ENCODE measurements at places on chromosomes 13 and 19.

DNA sequence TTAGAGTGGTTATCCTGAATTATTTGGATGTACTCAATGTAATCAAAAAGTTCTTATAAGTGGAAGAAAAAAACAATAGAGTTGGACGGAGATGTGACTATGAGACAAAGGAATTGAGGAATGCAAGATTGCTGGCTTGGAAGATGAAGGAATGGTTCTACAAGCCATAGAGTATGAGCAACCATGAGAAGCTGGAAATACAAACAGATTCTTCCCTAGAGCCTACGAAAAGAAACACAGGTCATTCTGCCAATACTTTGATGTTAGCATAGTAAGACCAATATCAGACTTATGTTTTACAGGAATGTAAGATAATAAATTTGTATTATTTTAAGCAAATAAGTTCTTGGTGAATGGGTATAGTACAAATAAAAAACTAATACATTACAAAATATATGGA lies 249.2 kb downstream of the DIAPH3 start:
- no peak for DNase-seq

DNA sequence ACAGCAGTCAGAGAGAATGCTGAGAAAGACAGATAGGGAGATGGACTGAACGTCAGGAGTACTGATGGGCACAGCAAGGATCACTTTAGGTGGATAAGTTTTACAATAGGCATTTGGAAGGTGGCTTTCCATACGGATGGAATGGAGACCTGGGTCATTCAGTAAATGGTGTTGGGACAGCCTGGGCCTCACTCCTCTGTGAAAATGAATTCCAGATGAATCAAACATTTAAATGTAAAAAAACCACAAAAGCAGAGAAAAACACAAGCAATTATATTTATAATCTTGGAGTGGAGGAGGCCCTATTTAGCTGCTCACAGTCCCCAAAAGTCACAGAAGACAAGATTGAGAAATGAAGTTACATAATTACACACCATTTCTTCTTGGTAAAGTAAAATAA lies 4.7 kb downstream of the IL17D start:
- no peak for DNase-seq

GRCh38 chr19:1671716-1672037 lies 19.3 kb upstream of the TCF3 start:
- no peak for DNase-seq

DNA sequence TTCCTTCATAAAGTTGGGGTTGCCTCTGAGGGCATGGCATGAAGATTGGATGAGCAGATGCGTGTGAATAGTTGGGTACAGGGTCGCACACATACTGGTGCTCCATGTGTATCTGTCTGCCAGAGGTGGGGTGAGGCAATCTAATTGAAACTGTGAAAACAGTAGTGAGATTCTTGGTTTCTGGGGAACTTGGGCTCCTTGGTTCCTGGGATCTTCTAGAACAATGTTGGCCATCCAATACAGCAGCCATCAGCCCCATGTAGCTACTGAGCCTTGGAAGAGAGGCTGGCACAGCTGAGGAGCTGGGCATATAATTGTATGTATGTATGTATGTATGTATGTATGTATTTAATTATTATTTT lies 616 bp downstream of the FCHO1 start:
- DNase-seq, result no peak

DNA sequence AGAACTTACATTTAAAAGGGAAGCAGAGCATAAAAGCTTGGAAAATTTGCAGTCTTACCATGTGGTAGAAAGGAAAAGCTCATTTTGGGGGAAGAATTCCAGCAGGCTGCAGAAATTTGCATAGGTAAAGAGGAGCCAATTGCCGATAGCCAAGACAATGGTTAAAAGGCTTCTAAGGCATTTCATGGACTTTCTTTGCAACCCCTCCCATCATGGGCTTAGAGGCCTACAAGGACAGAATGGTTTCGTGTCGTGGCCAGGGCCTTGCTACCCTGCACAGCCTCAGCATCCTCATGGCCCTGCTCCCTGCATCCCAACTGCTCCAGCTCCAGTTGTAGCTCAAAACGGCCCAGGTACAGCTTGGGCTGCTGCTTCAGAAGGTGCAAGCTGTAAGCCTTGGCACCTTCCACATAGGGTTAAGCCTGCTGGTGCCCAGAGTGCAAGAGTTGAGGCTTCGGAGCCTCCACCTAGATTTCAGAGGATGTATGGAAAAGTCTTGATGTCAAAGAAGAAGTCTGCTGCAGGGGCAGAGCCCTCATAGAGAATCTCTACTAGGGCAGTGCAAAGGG lies 420.3 kb downstream of the PCDH17 start:
- no peak for DNase-seq

GRCh38 chr13:21006141-21007005 lies 55.0 kb downstream of the LATS2 start:
- no peak for DNase-seq

GRCh38 chr19:30692879-30693503 lies 320.8 kb downstream of the ZNF536 start:
- no peak for DNase-seq

GRCh38 chr13:30172593-30173302 lies 134.6 kb downstream of the KATNAL1 start:
- DNase-seq, result no peak

- DNase-seq, result no peak
These were observed 55.6 kb upstream of the PEG3 start for GRCh38 chr19:56896095-56896494.

DNA sequence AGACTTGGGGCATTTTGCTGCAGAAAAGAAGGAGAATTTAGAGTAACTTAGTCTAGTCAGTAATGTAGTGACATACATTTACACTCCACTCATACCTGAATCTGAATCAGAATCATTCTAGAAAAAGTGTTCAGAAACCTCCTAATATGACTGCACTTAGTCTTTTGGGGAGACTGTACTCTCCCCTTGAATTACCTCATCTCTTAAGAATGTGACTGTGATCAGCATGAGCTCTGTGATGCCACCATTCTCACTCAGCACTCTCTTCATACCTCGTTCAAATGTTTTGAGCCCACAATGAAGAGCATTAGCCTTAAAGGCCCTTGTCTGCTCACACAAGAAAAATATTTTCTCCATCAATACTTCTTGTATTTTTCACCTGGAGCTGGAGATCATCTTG lies 229.4 kb downstream of the FGF14 start:
- DNase-seq, result no peak

DNA sequence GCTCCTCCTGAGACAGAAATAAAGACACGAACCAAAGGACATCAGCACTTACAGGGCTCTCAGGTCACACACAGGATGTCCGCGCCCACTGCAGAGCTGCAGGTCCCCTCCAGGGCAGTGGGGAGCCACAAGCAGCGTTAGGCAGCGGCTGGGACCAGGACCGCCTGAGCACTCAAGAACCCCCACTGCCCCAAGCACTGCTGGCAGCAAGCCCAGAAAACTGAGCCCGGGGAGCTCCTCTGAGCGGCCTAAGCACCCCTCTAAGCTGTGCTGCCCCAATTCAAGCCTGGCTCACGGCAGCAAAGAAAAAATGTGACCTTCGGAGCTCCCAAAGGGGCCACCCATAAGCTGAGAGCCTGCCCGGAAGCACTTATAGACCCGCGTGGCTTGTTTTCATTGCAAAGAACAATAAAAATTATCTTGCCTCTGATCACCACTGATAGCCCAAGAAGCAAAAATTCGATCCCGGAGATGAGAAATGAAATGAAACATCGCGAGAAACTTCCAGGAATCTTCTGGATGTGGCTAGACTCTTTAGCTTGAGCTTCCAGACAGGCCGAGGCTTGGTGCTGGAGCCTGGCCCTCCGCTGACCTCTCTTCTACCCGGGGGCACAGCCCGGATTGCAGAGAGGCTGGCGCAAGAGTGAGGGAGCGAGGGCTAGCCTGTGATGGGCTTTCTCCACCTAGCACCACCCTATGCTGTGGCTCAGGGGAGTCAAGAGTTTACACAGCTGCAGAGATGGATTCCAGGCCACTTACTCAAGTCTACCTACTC lies 6.3 kb downstream of the DPP9 start:
- peak; percentile 75 for DNase-seq

DNA sequence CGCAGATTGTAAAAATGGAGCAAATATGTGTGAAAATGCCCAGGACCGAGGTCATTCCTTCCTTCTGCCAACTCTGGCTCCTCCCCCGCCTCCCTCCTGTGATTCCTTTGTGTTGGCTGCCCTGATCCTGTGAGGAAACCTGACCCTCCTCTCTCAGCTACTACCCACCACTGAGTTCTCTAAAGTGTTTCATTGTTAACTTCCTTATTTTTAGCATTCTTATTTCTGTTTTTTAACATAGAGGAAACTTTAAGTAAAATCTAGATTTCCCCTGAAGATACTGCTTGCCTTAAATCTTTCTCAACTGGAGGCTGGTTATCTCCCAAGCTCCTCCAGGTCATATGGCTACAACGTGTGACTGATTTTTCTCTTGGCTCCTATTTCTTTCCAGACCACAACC lies 21.7 kb upstream of the FBXL3 start:
- DNase-seq, result no peak

DNA sequence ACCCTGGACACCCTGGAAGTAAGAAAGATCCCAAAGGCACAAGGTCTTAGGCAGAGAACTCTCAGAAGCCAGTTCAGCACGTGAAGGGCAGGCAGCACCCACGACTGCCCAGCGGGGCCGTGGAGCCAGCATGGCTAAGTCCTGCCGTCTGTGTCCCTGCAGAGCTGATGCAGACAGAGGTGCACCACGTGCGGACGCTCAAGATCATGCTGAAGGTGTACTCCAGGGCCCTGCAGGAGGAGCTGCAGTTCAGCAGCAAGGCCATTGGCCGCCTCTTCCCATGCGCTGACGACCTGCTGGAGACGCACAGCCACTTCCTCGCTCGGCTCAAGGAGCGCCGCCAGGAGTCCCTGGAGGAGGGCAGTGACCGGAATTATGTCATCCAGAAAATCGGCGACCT lies 44.8 kb downstream of the PEX11G start:
- DNase-seq, result no peak

GRCh38 chr19:46715975-46716671 lies 791 bp downstream of the PRKD2 start:
- DNase-seq, result no peak

GRCh38 chr13:102369302-102369701 lies 32.5 kb downstream of the FGF14 start:
- DNase-seq, result no peak

DNA sequence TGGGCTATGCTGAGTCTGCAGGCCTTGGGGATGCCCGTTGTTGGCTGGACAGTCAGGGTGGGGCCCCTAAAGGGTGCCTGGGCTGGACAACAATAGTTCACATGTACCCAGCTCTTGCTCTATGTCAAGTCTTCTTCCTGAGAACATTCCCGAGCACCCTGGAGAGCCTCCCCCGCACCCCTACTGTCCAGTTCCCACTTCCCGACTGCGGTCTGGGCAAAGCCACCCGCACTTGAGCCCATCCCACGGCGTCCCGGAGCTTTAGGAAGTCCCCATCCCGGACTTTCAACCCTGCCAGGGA lies 1.1 kb upstream of the MPND start:
- DNase-seq, result no peak

- no peak for DNase-seq
These were observed 116.3 kb downstream of the RAB20 start for GRCh38 chr13:110445183-110445582.

DNA sequence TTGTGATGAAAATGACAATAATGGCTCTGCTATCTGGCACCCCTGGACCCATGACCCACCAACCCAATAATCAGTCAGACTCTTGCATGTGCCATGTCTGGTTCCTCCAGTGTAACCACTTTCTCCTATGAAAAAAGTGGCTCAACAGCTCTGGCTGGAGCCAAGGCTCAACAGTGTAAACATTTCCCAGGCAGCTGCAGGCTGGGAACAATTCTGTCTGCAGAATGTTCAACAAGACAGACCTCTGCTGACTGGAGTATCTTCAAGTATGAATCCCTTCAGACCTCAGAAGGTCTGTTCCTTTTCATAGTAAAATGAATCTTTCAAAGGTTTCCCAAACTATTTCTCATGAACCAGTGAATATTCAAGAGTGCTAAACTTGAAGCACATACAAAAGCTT lies 410.1 kb upstream of the HTR2A start:
- DNase-seq, result no peak

DNA sequence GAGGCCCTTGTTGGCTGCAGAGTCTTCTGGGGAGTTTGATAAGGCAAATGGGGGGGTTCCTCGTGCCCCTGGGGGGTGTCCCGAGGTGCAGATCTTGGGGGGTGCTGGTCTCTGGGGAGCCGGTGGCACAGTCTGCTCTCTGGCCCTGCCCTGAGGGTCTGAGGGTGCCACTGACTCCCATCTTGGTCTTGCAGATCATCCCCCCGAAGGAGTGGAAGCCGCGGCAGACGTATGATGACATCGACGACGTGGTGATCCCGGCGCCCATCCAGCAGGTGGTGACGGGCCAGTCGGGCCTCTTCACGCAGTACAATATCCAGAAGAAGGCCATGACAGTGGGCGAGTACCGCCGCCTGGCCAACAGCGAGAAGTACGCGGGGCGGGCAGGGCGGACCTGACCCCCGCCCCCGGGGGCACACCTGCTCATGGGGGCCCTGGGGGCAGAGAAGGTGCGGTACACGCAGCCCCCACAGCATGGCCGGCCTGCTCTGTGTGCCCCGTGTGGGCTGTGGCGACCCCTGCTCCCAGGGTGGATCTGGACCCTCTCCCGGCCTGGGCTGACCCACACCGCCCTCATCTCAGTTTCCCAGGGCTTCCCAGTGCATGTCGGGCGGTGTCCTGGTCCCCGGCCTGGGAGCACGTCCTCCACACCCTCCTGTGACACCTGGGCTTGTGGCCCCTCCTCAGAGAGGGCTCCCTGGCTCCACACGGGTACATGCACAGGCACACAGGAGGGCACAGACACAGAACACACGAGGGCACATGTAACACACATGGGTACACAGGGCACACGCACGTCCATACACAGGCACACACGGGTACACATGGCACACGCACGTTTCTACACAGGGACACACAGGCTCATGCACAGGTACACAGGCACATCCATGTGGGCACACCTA lies 71.0 kb downstream of the KDM4B start:
- no peak for DNase-seq

GRCh38 chr13:32639502-32640105 lies 53.4 kb downstream of the PDS5B start:
- DNase-seq, result peak; percentile 33

- DNase-seq, result no peak
These were observed 43.1 kb downstream of the SUGP2 start for GRCh38 chr19:18990128-18990708.

- DNase-seq, result no peak
These were observed 42.2 kb upstream of the MRI1 start for GRCh38 chr19:13722146-13722545.

DNA sequence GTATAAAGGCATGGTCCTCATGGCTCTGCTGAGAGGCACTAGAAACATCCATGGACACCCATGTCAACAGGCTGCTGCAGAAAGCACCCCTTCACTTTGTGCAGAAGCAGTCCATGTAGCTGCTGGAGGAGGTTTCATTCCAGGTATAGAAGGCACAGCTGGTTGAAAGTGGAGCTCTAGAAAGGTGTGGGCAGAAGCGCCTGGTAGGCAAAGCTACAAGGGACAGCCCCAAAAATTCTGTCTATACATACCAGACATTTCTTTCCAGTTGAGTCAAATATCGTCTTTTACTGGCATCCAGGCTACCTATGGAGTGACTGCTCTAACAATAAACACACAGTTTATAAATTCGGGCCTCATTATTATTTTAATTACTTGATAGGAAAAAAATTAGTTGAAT lies 129.3 kb downstream of the ENOX1 start:
- no peak for DNase-seq

GRCh38 chr19:13060964-13061927 lies 41.4 kb downstream of the LYL1 start:
- DNase-seq, result peak; percentile 91

- DNase-seq, result no peak
These were observed 17.8 kb downstream of the KCTD15 start for GRCh38 chr19:33814181-33815165.

- no peak for DNase-seq
These were observed 5.8 kb downstream of the PDS5B start for GRCh38 chr13:32592082-32592481.
